Activated CD8-positive, alpha-beta memory T cell treated with anti-CD3 and anti-CD28 coated beads, Interleukin-2, amount 50 U/mL, for 4 hours (primary cell): ENCODE measurements at places on chromosomes 3 and 15.

GRCh38 chr3:116663161-116664110, 46.1 kb upstream of the TUSC7 start:
- no peak for DNase-seq

GRCh38 chr15:27701956-27702355, 397.2 kb downstream of the OCA2 start:
- DNase-seq, result no peak

DNA sequence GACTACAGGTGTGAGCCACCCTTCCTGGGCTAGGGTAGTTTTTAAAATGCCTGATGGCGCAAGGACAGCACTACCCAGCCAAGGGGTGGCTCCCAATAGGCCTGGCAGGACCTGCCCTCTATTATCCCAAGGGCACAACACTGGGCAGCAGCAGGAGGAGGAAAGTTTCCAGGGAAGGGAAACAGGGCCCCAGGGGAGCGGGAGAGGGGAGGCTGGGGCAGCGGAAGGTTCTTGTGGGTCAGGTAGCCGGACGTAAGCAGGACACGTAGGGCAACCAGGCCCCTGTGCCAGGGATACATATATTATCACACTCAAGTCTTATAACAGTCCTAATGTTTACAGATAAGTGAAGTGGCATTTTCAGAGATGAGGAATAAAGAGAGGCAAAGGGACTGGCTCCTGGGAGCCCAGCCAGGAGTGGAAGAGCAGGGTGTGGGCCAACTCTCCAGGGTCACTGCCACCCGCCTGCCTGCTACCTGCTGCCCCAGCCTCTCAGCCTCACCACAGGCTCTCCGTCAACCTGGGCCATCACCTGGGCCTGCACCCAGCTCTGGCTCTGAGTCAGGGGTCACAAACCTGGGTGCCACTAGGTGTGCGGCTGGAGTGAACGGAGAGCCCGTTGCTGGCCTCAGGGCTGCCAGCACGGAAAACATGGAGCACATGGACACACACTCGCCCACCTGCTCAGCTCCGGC, 73.2 kb upstream of the SNRPA1 start:
- no peak for DNase-seq

GRCh38 chr15:42724276-42724675, 12.7 kb downstream of the CDAN1 start:
- no peak for DNase-seq

- peak; percentile 19 for DNase-seq
Observed at GRCh38 chr15:24955531-24955921, 739 bp downstream of the SNRPN start.

- no peak for DNase-seq
Observed at GRCh38 chr3:114361391-114361790, 67.6 kb downstream of the TIGIT start.

GRCh38 chr15:101266034-101266433, 11.3 kb downstream of the SELENOS start:
- DNase-seq, result no peak

GRCh38 chr3:46926871-46927717, 49.5 kb downstream of the CCDC12 start:
- no peak for DNase-seq

DNA sequence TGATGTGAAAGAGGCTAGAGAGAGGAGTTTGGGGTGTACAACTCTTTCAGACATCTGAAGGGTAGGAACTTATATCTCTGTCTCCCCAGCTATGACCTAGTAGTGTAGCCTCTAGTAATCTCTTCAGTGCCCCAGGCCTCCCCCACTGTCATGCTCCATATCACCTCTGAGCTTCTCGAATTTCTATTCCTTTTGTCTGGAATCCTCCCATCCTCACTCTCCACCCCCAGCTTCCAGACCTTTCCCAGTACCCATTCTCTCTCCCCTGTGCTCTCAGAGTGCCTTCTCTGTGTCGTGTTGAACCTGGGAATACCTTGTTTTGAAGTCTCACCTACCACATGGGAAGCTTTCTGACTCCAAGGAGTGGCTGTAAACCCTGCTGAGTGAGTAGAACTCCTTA, 3.6 kb upstream of the RBPMS2 start:
- DNase-seq, result no peak

GRCh38 chr15:75583701-75584100, 4.6 kb upstream of the PTPN9 start:
- no peak for DNase-seq

DNA sequence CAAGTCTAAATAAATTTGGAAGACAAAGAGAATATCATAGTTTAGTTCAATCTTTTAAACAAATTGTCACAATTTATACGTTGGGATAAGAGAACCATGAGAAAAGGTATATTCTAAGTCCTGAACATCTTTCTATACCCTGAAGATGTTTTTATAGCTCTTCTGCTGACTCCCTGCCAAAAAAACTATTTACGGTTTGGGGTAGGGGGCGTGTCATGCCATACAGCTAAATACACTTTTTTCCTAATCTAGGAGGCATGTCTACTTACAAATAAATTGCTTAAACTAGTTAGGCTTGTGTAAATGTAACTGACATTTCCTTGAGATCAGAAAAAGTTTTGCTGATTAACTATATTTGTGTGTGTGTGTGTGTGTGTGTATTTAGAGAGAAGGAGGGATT, 163.3 kb downstream of the PGPEP1L start:
- no peak for DNase-seq
